ENCODE measurements at places on chromosomes 6 and 20. TPM values are rescaled to one million over a fixed set of nuclear protein-coding genes. Genes with fewer than 3 reads are reported as not detected.
A peak's percentile ranks its signal among the peaks of the same experiment; 100 is the strongest.

GRCh38 chr6:132446141-132446854 lies 45.0 kb upstream of the MOXD1 start:
- DNase-seq = peak; percentile 32

DNA sequence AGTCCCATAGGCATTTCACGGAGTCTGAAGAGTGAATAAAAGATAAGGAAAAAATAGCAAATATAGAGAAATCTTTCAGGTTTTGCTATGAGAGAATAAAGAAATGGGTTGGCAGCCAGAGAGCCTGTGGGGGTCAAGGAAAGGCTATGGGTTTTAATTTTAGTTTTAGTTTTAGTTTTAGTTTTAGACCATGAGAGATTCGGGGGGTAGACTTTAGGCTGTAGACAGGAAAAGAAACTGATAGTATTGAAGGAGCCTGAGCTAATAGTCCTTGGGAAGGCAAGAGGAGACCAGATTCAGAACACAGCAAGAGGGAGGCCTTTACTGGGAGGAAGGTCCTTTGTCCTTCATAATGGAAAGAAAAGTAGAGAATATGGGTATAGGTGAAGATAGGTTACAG lies 19.3 kb downstream of the DOP1A start:
- DNase-seq = no peak

GRCh38 chr6:70129341-70129740 lies 173.5 kb downstream of the COL9A1 start:
- DNase-seq = no peak

DNA sequence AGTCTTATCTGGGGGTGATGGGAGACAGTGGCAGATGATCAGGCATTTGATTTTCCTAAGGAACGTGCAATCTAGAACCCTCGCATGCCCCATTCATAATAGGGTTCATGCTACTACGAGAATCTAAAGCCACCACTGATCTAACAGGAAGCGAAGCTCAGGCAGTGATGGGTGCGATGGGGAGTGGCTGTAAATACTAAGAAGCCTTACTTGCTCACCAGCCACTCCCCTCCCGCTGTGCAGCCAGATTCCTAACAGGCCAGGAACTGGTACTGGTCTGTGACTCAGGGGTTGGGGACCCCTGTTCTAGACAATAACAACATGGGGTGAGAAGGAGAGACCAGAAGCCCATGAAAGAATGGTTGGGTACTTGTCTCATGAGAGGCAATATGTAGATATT lies 4.5 kb downstream of the TREML4 start:
- DNase-seq = no peak

GRCh38 chr20:23024701-23025100 lies 10.4 kb upstream of the SSTR4 start:
- DNase-seq = no peak

GRCh38 chr6:70982747-70983146 lies 25.9 kb upstream of the B3GAT2 start:
- no peak for DNase-seq

DNA sequence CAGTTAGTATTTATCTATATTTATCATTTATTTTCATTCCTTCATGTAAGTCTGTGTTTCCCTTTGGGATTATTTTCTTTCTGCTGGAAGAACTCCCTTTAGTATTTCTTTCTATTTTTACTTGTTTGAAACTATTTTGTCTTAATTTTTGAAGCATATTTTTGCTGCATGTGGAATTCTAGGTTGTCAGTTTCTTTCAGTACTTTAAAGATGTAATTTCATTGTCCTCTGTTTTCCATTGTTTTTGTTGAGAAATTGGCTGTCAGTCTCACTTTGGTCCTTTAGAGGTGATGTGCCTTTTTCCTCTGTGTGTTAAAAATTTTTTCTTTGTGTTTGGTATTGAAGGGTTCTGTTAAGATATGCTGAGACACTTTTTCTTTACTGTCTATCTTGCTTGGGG lies 17.1 kb downstream of the RNF182 start:
- no peak for DNase-seq

DNA sequence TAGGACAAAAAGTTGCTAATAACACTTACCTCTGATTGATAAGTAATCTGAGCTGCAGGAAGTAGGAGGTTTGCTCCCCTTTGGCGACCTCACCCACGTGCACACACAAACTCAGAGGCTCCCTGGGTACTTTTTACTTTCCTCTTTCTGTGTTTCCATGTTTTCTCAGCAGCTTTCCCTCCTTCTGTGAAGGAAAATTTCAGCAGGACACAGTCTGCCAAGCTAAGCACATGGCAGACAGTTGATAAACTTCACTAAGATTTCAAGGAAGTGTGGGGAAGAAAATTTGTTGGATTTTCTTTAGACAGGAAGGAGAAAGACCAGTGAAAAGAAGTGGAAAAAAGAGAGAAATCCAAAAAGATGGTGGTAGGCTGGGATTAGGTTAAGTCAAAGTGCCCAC lies 215.5 kb upstream of the ARG1 start:
- no peak for DNase-seq

DNA sequence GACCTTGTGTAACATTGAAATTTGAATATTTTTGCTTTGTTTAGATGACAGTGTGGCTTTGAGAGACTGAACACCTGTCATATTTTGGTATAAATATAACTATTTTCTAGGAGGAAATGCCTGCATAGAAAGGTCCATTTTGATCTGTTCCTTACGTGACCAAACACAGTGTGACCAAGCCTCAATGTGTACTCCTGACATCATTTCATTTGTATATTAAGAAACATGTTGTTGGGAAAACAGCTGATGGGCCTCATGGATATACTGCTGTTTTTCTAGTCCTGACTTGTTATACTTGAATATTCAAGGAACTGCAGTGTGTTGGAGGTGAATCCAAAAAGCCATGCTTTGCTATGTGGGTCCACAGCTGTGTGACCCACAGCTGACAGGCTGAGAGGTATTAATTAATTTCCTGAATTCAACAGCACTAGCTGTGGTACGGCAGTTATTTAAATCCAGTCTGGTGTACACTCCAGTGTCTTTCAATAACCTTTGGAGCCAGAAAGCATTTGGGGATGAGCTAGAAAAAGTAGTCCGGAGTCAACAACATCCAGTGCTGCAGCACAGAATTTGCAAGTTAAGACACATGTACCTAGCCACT lies 18.9 kb downstream of the NCOA7 start:
- no peak for DNase-seq

DNA sequence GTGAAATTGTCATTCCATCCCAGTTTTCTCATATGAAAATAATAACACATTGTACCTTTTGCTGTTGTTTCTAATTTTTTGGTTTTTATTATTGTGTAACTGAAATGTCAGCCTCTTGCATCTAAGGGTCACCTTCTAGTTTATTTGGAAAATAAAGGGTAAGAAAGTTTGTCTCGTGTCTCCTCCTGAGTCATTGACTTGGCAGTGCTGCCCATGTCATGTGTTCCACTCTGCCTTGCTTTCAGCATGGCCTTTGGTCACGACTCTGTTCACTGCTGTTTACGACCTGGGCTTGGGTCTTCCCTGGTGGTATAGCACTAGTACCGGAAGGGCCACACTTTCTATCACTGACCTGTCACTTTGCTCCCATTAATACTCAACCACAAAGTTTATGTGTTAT lies 171.4 kb upstream of the RSPO3 start:
- peak; percentile 18 for DNase-seq

- no peak for DNase-seq
Observed at GRCh38 chr6:4124351-4124750, 11.0 kb downstream of the ECI2 start.

DNA sequence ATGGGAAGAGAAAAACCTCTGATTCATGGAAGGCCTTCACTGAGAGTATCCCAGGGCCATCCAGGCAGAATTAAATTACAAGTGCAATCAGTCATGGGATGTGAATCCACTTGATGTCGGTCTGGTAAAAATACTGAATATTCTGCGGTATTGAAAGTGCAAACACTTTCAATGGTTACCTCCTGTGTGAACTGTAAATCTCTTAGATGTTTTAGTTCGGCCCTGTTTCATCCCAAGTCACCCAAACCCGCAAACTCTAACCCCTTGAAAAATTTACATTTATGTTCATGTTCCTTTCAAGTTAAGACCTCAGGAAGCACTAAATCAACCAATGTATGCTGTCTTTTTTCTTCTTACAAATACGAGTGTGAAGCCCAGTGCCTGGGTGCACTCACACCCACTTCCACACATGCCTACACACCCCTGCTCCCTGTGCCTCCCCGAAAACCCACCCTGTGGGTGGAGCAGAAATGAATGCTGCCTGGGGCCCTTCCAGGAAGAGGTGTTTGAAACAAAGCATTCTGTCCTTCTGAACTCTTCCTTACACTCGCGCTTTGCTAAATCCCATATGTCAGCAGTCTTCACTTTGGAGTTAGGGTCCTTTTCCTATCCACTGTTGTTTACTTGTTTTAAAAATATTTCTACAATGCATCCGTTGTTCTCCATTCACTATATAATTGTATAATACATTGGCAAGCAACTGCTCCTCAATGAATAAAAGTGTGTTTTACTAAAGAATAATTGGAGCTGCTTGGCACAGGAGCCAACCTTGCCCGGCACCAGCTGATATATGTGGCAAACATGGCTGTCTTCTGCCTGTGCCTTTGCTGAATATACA lies 62.7 kb downstream of the FYN start:
- DNase-seq = no peak

DNA sequence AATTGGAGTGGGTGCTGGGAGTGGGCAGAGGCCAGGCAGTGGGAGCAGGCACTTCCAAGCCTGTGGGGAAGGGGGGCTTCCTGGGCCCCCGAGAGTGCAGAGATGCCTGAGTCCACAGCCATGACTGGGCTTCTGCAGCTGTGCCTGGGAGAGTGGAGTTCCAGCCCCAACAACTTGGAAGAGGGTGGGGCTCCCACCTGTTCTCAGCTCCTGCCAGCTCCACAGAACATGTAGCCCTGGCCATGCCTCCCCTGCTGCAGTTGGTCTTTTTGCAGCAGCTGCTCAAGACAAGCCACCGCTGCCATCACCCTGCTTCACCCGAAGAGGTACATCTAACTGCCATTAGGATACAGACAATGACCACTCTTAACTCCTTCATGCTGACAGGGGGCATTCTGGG lies 1092.3 kb downstream of the KHDRBS2 start:
- no peak for DNase-seq

DNA sequence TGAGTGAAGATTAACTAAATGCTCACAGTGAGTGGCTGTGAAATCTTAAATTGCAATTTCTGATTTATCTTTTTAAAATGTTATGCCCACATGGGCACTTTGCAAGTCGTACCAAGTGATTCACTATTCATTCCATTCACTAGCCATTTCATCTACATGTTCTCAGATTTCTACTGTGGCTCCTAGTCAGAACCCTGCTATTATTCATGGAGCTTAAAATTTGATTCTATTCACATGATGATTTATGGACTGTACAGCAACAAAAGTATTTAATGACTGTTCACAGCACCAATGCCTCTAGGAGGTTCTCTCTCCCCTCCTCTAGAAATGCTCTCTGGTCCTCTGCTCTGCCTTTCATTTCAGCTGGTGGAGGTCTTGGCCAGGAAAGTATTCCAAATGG lies 133.5 kb upstream of the MAP3K7 start:
- no peak for DNase-seq

- no peak for DNase-seq
Observed at GRCh38 chr6:42156638-42157037, 14.2 kb upstream of the C6orf132 start.

DNA sequence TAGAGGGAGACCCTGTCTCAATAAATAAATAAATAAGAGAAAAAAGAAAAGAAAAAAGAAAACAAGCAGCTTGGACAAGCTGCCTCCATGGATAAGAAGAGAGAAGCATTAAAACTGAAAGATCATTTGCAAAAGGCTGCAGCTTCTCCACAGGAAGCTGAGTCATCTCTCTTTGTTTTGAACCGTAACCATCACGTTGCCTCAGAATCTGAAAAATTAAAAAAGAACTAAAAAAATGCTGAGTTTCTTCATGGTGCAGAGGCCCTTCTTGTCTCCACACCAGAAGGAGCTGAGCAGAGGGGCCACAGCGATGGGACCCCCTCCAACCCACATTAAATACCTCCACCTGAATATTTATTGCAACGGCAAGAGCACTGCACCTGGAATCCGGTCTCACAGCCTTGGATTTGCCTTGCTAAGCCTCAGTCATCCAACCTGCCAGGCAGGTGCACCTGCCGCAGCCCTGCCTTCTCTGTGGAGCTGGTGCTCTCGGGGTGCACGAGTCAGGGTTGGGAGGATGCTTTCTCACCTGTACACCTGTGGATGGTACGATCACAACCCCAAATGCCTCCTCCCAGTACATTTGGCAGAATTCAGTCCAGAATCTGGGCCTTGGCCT lies 28.1 kb downstream of the TOX2 start:
- DNase-seq = no peak

DNA sequence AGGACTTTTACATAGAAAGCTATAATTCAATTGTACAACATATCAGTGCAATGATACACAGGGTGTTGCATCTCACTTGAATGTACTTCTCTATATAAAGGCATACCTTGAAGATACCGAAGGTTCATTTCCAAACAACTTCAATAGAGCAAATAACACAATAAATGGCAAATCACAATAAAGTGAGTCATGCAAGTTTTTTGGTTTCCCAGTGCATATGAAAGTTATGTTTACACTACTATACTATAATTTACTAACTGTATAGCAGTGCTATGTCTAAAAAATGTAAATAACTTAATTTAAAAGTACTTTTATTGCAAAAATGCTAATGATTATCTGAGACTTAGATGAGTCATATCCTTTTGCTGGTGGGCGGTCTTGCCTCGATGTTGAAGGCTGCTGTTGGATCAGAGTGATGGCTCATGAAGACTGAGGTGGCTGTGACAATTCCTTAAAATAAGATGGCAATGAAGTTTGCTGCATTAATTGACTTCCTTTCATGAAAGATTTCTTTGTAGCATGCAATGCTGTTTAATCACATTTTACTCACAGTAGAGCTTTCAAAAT lies 188.8 kb downstream of the TASP1 start:
- no peak for DNase-seq

GRCh38 chr20:38769376-38770295 lies 21.4 kb downstream of the ACTR5 start:
- no peak for DNase-seq

The EDN1 gene
- 16.3 TPM for total RNA-seq

The GINM1 gene
- 38.0 TPM for total RNA-seq

The SLC17A1 gene
- total RNA-seq = not detected

The SGK2 gene
- 5.9 TPM for total RNA-seq

The OTOR gene
- total RNA-seq = not detected

The KIF6 gene
- total RNA-seq = 0.22 TPM

The SNRPB gene
- total RNA-seq = 1,065 TPM

The KHDRBS2 gene
- 0.22 TPM for total RNA-seq

The RNASET2 gene
- total RNA-seq = 57.7 TPM

The IRAK1BP1 gene
- total RNA-seq = 2.8 TPM
